ENCODE measurements at places on chromosomes 7 and 10.

DNA sequence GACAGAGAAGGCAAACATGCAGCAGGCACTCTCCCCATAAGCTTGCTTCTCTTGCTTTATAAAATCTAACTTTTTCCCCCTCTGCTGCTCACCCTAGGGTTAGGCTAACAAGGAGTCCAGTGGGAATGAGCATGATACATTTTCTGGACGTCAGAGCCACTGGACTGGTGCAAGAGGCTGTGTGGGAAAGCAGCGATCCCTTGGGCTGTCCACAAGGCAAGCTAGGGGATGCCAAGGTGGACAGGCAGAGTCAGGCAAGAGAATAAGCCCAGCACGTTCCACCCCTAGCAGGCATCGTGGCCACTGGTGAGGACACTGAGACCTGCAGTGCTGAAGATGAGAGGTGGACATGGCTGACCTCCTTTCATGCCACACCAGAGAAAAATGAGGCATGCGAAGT is 290.9 kb upstream of the ZMIZ1 start:
- DNase-seq, result no peak

- DNase-seq, result no peak
Measured at GRCh38 chr10:114550756-114551635, 107.1 kb downstream of the ABLIM1 start.

DNA sequence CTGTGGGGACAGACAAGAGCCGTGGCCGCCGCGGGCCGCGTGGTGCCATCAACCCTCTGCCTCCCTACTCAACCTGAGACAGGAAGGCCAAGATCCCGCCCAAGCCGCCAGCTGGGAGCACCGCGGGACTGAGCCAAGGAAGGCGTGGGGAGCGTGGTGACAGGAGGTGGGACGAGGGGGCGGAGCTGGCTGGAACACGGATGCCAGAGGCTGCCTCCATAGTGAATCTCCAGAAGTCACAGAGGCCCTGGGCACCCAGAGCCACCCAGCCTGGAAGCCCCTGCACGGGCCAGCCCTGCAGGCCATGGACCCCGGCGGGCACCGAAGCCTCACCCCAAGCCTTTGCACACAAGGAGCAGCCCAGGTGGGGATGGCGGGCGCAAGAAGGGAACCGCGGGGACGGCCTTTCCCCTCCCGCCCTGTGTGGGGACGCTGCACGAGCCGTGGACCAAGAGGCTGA is 18.1 kb upstream of the DPYSL4 start:
- DNase-seq, result no peak

DNA sequence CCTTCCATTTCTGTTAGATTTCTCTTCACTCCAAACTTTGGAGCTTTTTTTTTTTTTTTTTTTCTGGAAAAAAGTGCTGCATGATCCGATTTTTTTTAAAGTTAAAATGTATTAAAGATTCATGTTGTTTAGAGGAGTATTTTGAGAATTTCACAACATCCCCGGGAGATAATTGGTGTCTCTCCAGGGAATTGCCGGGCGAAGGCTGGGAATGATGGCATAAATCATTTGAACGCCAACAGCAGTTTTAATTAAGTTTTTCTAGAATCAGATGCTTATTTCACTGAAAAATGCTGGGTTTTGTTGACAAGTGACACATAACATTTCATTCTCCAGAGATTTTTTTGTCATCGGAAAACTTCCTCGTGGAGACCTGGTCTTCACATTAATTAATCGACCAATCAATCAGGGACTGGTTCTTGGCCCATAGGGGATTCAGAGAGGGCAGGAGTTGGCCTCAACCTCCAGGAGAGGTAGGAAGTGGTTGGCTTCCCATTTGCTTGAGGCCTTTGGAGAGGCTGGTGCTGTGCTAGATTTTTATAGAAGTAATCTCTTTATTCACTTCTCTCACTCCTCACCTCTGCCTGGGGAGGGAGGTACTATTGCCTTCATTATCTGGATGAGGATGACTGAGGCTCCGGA is 439.4 kb downstream of the TYW1 start:
- no peak for DNase-seq

DNA sequence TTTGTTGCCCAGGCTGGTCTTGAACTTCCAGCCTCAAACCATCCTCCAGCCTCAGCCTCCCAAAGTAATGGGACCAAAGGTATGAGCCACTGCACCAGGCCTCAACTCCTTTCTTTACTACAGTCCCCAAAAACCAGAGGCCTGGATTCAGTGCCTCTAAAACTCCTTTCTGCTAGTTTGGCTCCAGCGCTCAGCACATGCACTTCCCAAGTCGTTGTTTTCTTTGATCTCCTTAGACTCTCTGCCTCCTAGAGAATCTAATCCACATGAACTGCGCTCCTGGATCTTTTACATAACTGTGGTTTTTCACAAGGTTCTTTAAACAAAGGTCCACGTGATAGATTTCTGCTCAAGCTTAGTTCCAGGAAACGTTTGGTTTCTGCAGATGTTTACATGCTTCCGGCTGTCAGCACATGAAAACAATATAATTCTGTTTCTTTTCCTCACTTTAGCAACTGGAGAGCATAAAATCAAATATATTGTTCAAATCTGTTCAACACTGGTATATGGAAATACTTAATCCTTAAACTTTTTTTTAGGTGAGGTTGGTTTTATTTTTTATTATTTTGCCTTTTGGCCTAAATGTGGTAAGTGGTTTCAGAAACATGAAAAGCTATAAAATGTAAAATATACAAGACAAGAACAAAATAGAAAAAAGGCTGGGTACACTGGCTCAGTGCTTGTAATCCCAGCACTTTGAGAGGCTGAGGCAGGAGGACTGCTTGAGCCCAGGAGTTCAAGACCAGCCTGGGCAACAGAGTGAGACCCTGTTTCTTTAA is 270.5 kb upstream of the MKLN1 start:
- DNase-seq, result no peak

- no peak for DNase-seq
Measured at GRCh38 chr7:106357675-106358074, 72.9 kb upstream of the NAMPT start.

GRCh38 chr7:129205987-129206785 is 17.8 kb downstream of the SMO start:
- no peak for DNase-seq

DNA sequence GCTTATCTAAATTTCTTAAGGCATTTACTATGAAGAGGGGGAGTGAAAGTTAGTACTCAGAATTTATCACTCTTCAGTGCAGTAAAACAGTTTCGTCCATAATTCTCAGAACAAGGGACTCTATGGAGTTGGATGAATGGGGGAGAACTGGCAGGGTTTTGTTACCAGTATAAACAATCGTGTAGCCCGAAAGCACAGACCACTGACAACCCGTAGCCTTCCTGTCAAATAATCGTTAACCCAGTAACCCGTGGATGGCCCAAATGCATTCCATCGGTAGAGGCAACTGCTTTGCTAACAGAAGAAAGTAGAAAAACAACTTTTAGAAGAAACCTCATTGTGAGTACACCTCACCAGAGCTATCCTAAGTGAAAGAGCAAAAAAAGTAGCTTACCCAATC is 583.9 kb downstream of the NXPH1 start:
- no peak for DNase-seq

DNA sequence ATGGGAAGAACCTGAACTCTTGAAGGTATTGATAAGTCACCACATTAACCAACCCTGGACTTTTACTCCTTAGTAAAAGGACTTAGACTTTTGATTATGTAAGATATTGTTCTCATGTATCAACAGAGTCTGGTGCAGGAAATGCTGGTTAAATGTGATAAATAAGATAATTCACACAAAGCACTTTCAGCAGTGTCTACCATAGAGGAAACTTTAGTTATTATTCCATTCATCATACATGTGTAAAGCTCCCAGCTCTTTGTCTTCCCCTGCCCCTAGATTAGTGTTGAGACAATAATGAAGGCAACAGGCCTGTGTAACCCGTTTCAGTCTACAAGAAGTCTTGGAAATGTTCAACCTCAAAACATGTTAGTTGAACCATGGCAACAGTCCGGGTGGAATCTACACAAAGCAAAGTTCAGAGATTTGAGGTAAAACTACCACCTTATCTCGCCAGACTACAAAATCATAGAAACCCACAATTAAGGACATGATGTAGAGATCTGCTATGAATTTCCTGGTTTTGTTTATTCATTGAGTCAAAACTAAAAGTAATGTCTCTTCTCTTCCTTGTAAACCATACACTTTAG is 109.9 kb upstream of the ADO start:
- DNase-seq, result no peak

- no peak for DNase-seq
Measured at GRCh38 chr10:63698787-63699150, 177.6 kb downstream of the REEP3 start.

- DNase-seq, result no peak
Measured at GRCh38 chr7:128039544-128039953, 8.3 kb upstream of the LRRC4 start.

DNA sequence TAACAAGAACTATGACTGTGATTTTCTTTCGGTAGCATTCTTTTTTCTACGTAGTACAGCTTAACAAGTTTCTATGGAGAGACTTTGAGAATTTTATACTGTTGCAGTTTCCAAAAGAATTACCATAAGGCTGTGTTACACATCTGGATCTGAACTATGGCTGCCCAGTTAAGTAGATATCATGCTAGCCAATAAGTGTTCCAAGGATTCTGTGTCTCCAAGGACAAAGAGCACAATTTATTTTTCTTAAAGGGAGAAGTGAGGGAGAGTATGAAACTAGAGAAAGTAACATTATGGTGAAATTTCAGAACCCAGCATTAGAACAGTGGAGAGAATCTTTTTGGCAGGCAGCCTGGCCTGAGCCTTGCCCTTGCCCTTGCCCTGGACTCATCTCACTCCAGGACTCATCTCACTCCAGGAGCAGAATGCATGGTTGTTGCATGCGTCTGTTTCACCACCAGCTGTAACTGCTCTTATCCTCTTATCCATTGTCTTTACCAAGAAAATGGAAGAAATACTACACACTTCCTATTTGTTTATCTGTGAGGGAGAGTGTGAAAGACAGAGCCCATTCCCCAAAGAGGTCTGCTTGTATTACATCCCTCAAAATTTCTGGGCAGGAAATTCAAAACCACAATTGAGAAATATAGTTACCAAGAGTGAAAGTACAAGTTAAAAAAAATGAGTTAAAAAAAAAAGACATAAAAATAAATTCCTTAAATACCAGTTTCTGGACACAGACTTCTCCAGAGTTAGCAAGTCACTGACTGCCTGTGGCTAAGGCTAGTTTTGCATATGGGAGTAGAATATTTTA is 1067.5 kb downstream of the NRG3 start:
- no peak for DNase-seq

DNA sequence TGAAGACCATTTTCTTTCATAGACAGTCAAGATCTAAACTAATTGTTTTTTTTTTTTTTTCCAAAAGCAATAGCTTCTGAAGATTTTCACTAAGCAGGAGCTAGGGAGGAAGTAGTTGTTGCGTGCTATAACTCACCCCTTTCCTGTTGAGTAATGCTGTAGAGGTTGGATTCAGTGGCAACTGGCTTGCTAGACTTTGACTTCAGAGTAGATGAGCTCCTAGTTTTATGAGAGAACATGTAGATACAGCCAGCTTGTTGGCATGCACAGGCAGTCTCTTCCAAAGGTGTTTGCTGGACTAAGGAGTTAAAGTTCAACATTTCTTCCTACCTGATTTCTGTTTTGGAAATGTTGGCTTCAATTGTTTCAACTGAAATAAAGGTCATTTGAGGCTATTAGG is 66.2 kb upstream of the MXI1 start:
- DNase-seq, result no peak

GRCh38 chr10:60958892-60959601 is 15.1 kb upstream of the RHOBTB1 start:
- no peak for DNase-seq

DNA sequence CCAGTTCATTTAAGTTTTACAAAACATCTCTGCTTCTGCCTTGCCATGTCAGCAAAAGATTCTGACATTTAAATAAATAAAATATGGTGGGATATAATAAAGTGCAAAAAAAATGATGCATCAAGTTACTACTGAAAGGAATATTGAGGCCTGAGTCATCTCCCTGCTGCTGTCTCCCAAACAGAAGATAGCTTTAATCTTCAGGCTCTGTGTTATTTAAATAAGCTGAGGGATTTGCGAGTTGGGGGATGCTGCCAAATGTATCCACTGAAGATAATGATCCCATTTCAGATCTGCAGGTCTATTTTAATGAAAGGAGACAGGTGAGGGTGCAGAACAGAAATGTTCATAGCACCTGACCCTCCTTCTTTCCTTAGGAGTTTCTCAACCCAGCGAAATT is 720.8 kb downstream of the AUTS2 start:
- no peak for DNase-seq

DNA sequence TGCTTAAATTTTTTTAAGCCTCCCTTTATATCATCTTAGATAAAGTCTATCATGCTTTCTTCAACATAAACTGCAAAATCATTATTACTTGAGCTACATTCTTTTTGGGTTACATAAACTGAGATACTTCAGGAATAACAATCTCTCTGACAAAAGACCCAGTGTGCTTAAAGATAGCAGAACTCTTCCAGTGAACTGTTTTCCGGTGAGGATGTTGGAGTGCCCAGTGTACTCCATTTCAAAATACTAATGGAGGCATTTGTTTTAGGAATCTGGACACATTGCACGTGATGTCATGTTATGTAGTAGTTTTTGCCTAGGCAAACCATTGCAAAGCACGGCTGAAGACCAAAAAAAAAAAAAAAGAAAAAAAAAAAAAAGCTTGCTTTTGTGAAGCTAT is 388.2 kb upstream of the CELF2 start:
- DNase-seq, result no peak

DNA sequence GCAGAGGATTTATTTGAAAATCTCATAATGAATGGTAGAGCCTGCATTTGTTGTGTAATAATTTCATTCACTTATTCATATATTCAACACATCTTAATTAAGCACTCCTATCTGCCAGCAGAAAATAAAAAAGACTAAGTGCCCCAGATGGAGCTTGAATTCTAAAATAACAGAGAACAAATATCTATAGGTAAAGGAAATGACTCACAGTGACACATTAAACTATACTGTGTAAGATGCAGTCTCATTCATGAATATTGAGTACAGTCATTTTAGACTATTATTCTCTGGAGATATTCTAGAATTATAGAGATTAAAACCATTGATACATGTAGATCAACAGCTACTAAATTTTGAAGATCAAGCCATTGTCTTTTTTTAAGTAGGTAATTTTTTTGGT is 72.1 kb downstream of the PTPRZ1 start:
- DNase-seq, result no peak

- DNase-seq, result no peak
Measured at GRCh38 chr10:3980660-3981059, 195.7 kb upstream of the KLF6 start.

DNA sequence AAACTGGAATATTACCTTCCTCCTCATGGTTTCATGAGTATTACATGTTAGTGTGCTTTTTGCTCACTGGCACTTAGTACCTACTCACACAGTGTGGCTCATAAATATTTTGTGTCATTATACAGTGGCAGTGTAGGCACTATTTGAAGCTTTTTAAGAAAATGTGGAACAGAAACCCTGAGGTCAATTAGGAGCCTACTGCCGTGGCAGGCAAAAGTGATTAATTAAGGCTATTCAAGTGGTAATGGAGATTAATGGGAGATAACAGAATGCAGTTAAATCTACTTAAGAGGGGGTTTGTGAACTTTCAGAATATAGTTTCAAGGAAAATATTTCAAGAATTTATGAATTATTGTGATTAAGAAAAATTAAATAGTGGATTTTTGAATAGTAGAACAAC is 277.6 kb downstream of the HGF start:
- DNase-seq, result no peak

Data from activated CD8-positive, alpha-beta memory T cell treated with anti-CD3 and anti-CD28 coated beads, Interleukin-2, amount 50 U/mL, for 48 hours (primary cell).